ENCODE measurements at places on chromosomes 12 and 14.
A peak's percentile ranks its signal among the peaks of the same experiment; 100 is the strongest.

DNA sequence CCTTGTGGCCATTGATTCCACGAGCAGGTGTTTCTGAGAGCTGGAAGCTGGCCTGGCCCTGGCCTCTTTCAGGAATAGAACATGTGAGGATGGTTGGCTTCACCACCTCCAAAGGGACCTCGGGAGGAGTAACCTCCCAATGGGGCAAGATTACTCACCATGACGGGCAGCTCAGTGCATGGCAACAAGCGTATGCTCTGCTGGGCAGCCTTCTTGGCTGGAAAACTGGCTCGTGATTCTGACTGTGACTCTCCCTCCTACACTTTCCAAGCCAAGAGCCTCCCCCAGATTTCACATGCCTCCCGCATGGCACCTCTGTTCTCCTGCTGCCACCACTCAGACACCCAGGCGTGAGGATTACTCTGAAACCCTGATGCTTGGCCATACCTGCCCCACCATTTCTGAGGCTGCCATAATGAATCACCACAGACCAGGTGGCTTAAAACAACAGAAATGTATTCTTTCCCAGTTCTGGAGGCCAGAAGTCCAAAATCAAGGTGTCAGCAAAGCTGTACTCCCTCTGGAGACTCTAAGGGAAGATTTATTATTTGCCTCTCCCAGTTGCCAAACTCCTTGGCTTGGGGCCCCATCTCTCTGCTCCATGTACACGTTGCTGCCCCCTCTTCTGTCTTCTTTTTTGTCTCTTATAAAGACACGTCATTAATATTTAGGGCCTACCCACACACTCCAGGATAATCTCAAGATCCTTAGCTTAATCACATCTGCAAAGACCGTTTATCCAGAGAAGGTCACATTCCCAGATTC, 215.9 kb downstream of the CHST11 start:
- no peak for DNase-seq

DNA sequence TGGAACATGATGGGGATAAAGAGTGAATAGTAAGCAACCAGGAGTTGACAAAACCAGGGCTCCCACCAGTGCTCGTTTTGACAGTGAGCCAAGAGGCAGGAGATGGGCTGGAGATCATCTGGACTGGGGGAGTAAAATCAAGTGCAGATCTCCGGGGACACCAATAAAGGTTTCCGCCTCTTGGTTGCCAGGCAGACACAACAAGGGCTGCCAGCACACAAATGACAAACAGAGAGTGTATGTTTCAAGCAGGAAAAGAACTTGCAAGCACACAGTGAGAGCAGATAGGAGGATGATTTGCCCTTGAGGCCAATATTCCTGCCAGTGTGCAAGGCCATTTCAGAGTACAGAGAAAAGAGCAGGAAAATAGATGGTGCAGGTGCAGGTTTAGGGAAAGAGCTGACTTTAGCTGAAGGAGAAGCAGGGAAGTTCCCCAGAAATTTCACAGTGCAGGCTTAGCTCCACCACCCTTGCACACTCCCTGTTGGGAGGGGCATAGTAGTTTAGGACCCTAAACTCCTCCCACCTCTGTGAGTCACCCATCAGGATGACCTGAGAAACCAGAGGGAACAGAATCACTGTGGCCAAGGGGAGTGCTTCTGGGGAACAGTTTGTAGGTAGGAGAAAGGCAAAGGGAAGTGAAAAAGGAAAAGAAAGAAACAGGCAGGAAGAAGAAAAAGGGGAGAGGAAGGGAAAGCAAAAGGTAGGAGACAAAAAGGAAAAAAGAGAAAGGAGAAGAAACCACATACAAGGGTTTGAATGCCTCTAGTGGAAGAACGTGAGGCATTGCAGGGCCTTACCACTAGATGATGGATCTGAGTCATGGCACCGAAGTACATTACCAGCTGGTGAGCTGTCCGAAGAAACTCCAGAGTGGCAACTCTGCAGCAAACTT, 404.4 kb downstream of the SLC6A15 start:
- DNase-seq, result no peak

- DNase-seq, result peak; percentile 71
These were observed 111.9 kb downstream of the LRRK2 start for GRCh38 chr12:40336573-40337199.

DNA sequence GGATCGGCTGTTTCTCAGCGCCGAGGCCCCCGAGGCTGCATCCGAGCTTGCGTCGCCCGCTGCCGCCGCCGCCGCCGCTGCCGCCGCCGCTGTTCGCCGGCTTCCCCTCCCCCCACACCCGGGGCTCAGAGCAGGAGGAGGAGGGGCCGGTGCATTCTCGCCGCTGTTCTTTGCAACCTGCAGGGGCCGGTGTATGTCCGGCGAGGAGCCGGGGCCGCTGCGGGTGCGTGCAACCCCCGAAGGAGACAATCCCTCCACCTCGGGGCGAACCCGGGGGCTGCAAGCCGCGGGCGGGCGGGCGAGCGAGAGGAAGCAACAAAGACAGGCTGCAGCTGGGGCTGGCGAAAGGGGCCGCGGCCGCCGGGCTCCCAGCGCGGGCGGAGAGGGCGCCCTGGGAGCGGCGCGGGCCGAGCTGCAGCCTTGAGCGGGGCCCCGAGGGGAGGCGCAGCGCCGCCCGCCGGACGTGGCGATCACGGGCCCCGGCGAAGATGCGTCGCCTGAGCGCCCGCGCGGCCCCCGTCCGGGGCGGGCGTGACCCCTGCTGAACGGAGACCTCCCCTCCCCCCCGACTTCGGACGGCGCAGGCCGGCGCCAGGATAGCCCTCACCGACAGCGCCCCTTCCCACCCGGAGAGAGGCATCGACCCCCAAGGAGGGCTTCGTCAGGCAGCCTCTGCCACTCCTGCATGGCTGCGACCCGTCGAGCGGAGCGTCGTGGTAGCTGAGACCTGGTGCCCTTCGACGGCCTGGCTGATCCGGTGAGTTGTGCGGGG, 702 bp downstream of the FAM222A start:
- peak; percentile 60 for DNase-seq

DNA sequence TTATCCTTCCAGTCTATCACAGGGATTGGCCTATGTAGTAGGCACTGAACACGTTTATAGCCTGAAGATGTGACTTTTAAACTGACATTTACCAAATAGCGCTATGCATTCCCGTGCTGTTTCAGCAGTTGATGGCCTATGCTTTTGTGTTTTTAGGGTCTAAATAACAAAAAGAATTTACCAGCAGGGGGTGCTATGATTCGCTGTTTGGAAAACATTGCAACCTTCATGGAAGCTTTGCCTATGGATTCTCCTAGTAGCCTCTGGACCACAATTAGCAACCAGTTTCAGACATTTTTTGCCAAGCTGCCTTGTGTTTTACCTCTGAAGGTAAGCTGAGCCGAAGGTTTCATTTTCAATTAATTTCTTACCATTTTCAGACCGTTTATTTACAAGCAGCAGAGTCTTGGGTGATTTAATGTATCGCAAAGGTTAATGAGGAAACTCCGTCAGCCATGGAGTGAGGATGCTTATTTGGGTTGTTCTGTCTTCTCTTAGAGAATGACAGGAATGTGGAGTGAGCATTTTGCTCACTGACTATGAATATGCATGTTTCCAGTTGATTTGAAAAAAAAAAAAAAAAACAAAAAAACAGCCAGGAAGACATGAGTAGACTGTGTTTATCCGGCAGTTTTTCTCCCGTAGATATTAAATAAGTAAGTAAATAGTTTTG, 133.1 kb downstream of the PRIMA1 start:
- peak; percentile 57 for DNase-seq

DNA sequence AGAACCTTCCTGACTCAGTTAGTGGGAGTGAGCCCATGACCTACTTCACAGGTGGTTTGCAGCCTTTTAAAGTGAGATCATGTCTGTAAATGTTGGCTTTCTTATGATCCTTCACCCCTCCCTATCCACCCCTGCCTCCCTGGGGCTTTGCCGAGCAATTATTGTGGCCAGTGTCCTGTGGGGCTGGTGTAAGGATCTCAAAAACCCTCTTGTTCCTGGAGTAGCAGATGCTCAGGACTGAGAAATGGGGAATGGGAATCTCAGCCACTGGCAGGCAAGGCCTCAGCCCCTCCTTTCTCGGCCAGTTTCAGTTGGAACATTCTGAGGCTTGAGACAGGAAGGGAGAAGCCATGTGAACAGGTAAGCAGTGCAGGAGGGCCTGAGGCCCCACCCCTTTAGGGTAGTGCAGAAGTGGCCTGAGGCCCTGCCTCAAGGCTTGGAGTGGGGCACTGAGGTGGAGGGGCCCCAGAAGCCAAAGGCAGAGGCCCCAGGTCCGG, 53.8 kb downstream of the PLEKHG3 start:
- DNase-seq, result no peak

DNA sequence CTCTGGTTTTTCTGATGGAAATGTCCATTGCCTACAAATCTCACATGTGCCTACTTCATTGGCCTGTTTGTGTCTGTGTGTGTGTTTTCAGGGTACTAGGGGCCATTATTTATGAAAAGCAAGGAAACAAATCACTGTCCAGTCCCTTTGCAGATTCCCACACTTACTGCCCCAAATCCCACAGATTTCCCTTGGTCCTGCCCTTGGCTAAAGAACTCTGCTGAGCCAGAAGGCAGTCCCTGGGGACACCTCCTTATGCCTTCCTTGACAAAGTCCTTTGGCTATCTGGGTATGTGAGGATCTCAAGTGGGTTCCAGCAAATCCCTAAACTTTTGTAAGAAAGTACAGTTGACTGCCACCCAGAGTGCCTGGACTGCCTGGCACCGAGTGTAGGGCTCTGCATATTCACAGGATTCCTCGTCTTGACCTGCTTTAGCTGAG, 388.1 kb downstream of the BCAT1 start:
- DNase-seq, result no peak

- no peak for DNase-seq
These were observed 16.3 kb downstream of the MAP4K5 start for GRCh38 chr14:50516091-50516490.

DNA sequence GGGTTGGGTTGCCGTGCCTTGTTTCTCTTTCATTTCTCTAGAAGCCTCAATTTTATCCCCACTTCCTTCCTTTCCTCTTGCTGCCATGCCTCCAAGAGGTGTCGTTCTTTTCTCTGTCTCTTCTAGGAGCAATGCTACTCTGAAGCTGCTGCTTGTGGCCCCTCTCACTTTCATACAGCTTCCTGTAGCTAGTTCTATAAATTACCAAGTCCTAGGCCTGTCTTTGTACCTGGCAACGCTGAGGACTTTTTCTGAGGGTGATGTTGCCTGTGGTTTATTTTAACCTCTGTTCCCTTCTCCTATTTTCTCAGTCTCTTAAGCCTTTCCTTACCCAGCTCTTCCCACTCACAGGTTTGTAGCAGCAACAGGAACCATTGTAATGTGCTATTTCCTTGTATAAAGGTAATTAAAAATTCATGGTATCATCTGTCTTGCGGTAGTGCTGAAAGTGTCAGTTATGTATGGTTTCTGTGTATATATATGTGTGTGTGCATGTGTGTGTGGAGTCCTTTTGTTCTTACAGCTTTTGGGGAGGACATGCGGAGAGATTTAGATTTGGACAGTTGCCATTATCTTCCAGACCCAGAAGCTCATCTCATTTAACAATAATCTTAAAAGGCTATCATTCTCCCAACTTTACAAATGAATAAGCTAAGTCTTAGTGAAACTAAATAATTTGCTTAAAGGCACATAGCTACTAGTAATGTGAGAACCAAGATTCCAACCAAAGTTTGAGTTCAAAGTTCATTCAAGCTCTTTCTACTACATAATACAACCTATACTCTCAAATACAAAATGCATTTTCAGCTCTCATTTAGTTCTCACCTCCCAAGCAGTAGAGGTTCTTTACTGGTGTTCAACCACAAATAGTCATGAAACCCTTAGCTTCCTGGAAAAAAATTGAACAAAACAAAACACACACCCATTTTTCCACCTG, 43.8 kb downstream of the DDHD1 start:
- no peak for DNase-seq

DNA sequence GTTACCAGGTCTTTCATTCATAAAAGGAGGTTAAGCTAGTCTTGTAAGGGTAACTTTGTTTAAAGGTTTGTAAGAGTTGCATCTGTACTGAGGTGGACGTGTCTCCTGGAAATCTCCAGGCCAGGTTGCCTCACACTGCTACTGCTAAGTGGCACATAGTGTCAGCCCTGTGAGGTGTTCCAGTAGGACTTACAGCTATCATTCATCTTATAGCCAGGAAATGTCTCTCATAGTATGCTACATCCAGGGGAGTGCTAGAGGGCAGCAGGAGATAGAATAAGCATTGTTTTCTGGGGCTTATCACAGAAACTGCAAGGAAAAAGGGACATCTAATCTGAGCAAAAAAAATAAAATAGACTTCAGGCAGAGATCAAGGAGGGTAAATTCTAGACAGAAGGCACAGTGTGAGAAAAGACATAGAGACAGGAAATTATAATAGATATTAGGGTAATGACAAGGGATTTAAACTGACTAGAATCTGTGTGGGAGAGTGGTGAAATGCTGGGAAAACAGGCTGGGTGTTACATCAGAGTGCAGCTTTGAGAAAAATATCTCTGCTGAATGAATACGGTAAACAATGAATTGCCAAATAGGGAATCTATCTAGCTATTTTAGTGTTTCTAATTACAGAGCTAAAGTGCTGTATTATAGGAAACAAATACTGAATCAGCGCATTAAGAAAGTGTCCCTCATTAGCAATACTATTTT, 205.1 kb upstream of the ABCD2 start:
- no peak for DNase-seq

DNA sequence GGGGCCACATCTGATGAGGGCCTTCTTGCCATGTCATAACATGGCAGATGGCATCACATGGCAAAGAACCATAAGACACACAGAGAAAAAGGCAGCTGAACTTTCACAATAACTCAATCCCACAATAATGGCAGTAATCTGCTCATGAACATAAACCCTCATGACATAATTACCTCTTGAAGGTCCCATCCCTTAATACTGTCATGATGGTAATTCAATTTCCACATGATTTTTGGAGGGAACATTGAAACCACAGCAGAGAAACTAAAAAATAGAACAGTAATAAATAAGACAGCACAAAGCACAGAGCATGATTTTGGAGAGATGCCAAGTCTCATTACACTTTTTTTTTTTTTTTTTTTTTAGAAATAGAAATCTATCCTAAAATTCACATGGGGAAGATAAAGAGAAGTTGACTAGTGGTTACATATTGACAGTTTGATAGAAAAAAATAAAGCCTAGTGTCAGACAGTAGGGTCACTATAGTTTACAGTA, 61.8 kb upstream of the ATF7IP start:
- peak; percentile 46 for DNase-seq

GRCh38 chr12:12198124-12198523, 68.7 kb downstream of the LRP6 start:
- DNase-seq, result no peak

DNA sequence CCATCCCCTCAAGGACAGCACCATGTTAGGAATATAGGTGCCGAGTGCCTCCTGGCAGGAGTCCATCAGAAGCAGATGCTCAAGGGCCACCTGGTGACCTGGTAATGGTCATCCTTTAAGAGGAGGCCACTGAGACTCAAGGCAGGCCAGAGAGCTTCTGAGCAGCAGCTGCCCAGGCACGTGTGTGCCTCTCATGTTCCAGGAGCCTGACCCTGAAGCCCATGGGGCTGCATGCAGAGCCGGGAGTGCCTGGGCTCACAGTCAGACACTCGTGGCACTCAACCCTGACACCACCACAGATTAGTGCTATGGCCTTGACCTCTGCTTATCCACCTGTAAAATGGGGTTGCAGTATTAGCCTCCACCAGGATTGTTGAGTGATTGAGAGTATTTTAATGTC, 45.6 kb downstream of the C14orf132 start:
- DNase-seq, result no peak
